ENCODE measurements at places on chromosomes 3 and 15. TPM values are rescaled to one million over a fixed set of nuclear protein-coding genes. Genes with fewer than 3 reads are reported as not detected.

The TYRO3 gene
- total RNA-seq, result 34.0 TPM

The GOLGA8K gene
- total RNA-seq, result 0.77 TPM

The RTP1 gene
- total RNA-seq, result not detected

The FYTTD1 gene
- total RNA-seq, result 82.8 TPM

The ASB14 gene
- not detected for total RNA-seq

The ISLR gene
- total RNA-seq, result 1.6 TPM

The LYZL4 gene
- total RNA-seq, result not detected

All from astrocyte (in vitro differentiated cells and primary cell).